Motor neuron (in vitro differentiated cells): ENCODE measurements at places on chromosomes 4 and X. TPM values are rescaled to one million over a fixed set of nuclear protein-coding genes. Genes with fewer than 3 reads are reported as not detected.
A peak's percentile ranks its signal among the peaks of the same experiment; 100 is the strongest.

SASH3 gene
- 0.15 and 0.22 TPM in 2 replicates for total RNA-seq

DGAT2L6 gene
- not detected in 2 replicates for total RNA-seq

FRG2 gene
- total RNA-seq: not detected in 2 replicates

NALF2 gene
- total RNA-seq: 5.3 and 5.8 TPM in 2 replicates

PRPS2 gene
- 11.3 and 12.3 TPM in 2 replicates for total RNA-seq

ANXA10 gene
- total RNA-seq: 6.8 and 7.4 TPM in 2 replicates

SSX2 gene
- total RNA-seq: not detected in 2 replicates

GRCh38 chr4:184444953-184445309, 29.4 kb downstream of the IRF2 start:
- no peak for ATAC-seq

DNA sequence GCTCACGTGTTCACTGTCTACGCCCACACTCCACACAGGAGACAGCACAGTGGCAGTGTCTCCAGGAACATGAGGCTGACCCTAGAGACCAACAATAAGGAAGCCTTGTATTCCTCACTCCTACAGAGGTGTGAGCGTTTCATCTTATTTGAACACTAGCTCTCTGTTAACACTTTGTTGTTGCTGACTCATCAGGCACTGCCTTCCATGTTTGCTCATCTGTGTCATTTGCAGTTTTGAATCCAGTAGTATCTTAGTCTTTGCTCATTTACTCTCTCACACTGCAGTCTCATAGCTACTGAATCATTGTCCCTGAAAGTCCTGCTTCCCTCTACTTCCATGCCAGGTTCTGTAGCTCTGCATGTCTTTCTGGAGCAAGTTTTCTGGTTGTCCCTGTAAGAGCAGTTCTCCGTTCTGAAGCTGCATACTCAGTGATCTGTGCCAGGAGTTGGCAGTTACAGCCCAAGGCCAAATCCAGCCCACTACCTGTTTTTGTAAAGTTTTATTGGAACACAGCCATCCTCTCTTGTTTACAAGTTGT, 80.3 kb upstream of the DCLK2 start:
- ATAC-seq: peak; percentile 48

DNA sequence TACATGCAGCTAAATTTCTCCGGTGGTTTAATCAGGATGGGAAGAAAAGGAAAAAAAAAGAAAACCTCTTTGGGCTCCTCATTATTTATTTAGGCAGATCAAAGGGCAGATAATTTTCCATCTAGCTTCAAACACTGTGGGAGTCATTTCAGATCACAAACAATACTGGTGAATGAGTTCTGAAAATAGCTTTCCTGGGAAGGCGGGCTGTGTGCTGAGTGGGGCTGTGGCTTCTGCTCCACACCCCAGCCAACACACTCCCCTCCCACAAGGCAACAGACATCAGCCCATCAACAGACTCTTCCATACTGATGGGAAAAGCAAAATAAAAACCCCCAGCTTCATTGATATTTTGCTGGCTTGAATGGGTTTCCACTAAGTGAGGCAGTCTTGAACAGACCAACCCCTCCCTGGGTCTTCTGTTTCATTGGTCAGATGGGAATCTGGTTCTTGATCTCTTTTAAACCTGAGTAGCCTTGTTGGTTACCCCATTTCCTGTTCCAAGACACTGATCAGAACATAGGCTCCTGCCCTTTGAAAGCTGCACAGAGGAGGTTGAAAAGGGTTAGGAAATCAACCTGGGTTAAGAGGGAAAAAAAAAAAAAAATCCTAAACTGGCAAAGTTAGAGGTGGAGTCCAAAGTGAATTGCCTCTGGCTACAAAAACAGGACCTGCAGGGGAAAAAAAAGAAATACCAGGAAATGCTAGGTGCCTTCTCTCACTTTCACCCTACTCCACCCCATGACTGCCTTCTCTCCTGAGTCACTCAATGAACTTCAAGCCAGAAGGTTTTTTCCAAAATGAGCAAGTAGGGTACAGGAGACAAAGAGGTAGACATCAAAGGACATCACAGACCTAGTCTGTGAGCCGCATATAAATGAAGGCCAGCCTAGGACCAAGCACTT, 20.0 kb downstream of the AMOT start:
- ATAC-seq: no peak

DNA sequence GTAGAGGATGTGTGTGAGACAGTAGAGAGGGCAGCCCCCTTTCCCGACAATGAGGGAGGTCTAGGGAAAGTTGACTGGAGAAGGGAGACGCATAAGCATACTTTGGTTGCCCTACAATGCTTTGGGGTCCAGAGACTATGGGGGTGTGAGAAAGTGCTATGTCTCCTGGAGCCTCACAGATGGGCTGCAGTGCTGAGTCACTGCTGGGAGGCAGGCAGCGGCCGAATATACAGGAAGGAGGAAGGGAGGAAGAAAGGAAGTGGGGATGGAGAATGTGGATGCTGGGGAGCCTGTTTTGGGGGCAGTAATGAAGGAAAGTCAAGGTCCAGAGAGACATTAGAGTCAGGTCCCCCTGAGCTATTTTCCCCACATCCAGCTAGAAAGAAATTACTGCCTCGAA, 12.7 kb downstream of the DRP2 start:
- no peak for ATAC-seq

- ATAC-seq: no peak
Measured at GRCh38 chr4:6377626-6378492, 94.6 kb downstream of the PPP2R2C start.
